ENCODE measurements at places on chromosomes 4 and X.

DNA sequence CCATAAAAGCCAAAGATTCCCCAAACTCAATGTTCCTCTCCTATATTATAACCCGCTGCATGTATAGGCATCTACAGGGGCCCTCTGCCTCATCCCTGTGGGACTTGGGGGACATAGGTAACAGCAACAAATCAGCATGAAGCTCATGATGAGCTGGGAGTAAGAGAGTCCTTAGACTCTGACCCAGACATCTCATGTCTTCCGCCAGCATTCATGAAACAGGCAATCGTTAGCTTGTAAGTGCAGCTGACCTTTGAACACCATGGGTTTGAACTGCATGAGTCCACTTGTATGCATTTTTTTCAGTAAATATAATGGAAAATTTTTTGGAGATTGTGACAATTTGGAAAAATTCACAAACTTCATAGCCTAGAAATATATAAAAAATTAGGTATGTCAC, 10.4 kb upstream of the SCOC start:
- DNase-seq = no peak

- no peak for DNase-seq
Measured at GRCh38 chrX:35023683-35024082, 81.1 kb downstream of the FAM47B start.

DNA sequence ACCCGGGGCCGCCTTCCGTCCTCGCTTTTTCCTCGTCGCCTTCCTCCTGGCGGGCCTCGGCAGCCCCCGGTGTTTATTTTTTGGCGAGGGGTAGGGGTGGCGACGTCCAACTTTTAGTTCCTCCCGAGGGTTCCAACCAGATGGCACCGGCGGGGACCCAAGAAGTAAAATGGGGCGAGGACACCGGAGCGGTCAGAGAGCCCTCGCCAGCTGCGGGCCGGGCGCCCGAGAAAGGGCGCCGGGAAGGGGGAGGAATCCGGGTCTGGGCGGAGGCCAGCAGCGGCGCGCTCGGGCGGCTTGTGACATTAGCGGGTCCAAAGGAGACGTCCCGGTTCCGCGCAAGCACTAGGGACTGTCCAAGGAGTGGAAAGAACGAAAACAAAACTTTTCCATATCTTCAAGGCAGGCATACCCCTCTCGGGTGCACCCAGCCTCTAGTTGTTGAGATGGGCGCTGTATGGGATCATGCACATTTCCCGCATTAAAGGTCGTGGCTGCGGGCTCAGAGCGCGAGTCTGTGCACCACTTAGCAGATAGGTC, 691 bp upstream of the USP46 start:
- DNase-seq = peak; percentile 28

GRCh38 chrX:135974279-135974856, 580 bp upstream of the MMGT1 start:
- DNase-seq = peak; percentile 64

DNA sequence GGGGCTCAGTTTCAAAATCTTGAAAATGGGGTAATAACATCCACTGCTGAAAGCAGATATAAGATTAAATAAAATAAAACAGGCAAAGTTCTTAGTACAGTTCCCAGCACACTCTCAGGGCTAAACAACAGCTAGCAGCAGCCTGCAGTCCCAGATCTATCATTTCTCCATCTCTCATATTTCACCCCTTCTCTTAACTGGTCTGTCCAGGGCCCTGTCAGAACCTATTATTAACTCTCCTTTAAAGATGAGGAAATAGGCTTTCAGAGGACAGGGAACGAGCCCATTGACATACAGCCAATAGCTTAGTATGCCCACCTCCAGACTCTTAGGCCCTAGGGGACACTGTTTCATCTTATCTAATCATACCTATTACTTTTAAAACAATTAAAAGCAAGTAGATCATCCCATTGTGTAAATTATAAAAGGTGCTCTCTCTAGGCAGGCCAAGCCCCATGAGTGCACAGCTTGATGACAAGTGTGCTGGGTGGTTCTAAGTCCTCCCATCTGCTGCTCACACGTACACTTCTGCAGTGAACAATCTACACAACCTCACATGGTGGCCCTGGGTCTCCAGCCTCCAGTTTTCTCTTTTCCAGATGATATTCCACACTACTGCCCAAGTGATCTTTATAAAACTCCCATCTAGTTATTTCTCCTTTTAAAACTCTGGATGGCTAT, 119.0 kb downstream of the APBB2 start:
- no peak for DNase-seq

DNA sequence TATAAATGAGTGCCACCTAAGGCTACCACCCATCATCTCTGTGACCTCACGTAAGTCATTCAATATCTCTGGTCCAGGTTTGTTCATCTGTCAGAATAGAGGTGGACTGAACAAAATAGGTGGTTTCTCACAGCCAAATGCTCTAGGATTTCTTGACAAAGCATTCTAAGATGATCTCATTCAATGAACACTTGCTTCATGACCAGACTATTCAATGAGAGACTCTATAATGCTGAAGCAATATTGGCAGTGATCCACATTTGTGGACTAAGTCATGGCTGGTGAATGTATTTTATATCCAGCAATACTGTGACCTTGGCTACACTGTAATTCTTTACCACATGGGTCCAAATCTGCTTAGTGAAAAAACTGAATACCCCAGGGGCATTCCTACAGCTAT, 37.9 kb downstream of the LDB2 start:
- peak; percentile 93 for DNase-seq

GRCh38 chr4:81432825-81433224, 38.9 kb downstream of the RASGEF1B start:
- no peak for DNase-seq

DNA sequence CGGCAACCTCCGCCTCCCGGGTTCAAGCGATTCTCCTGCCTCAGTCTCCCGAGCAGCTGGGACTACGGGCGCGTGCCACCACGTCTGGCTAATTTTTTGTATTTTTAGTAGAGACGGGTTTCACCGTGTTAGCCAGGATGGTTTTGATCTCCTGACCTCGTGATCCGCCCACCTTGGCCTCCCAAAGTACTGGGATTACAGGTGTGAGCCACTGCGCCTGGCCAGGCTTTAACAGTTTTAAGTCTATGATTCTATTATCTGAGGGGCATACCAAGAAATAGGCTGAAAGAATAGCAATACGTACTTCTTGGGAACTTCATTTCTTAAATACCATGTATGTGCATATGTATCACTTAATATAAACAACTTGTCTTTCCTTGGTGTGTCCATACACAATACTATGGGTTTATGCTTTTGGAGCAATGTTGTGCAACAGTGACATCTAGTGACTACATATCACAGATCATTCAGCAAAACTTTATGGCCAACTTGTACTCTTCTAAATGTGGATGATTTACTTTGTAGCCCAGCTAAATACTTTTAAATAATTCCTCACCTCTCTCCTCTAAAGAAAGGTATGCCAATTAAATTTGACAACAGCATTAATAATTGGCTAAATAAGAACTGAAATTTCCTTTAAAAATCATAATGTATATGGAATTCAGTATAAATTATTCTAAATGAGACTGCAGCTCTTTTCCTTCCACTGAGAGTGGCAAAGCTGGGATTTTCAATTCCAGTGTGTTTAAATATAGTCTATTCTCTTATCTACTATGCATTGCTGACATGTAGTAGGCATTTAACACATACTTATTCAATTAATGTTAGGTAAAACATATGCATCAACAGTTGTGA, 10.4 kb downstream of the SLC9B1 start:
- DNase-seq = peak; percentile 57

DNA sequence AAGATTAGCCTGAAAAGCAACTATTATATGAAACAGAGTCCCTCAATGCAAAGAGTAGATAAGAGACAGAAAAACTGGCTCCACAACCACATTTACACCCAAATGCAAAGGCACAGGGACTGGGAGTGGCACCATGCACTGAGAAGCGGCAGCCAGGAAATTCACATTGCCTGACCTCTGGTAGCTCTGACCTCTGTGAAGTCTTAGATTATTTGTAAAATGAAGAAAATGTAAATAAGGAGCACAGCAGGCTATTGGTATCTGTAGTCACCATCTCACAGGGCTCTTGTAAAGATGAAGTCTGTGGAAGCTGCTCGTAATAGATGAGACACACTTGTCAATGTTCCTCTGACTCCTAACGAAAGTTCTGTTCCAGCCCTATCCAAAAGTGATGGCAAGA, 69.7 kb downstream of the FAT1 start:
- DNase-seq = no peak

DNA sequence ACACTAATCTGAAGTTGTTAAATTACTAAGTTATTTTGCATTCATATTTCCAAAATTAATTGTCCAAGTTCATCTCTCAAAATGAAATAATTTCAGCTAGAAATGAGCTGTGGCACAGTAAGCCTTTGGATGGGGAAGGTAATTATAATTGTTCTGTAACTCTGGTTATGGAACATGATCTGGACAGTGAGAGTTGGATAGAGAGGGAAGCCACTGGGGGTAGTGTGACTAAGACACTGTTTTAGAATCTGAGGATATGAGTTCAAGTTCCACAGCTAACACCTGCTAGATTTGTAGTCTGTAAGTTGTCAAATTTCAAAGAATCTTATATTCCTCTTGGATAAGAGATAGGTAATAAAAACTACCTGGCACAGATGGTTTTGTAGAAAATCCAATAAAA, 49.5 kb downstream of the DMD start:
- no peak for DNase-seq

DNA sequence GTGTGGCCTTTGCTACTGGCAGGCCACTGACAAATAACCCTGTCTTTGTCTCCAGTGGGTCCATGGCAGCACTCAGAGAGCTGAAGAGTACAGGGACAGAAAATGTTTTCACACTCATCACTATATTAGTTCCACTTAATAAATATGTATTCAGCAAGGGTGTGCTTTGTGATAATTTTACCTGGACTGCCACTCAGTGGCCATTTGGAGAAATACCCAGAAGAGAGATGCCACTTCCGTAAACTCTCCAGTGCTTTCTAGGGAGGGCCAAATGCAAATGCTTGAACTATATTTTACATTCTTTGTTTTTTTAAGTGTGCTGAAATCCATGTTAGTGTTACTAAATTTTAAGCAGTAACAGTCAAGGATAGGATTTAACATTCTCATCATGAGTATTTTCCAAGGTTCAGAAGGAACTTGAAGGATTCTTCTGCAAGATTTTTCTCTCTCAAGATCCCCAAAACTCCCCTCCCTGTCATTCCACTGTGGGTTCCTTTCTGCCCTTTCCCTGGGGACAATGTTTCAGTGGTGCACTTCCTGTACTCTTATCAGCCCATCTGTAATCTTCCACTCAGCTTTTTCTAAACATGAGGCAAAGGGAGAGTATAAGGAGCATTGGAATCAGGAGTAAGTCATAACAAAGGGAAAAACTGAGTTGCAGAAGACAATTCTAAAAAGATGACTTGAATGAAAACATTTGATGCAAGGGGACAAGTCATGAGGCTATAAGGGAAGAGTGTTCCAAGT, 46.0 kb downstream of the TFDP3 start:
- no peak for DNase-seq

GRCh38 chrX:129759576-129760061, 20.1 kb upstream of the SASH3 start:
- peak; percentile 68 for DNase-seq

DNA sequence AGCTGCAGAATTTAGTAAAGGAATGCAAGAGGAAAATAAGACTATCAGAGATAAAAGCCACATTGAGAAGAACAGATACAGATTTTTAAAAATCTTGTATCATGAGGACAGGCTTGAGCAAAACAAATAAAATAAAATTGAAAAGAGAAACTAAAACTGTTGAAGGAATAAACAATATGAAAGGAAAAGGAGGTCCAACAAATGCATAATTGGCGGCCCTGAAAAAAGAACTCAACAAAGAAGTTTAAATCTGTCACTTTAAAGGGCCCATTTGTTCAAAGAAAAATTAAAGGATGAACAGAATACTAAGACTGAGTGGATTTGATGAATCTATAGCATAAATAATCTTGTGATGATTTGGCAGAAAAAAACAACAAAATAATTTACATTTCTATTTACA, 36.5 kb downstream of the TMPRSS11B start:
- DNase-seq = no peak

- DNase-seq = peak; percentile 72
Measured at GRCh38 chr4:185265942-185266341, 56.5 kb downstream of the SNX25 start.

GRCh38 chr4:71348586-71348985, 9.8 kb downstream of the SLC4A4 start:
- DNase-seq = no peak

GRCh38 chrX:118164138-118164537, 47.5 kb upstream of the KLHL13 start:
- DNase-seq = no peak

DNA sequence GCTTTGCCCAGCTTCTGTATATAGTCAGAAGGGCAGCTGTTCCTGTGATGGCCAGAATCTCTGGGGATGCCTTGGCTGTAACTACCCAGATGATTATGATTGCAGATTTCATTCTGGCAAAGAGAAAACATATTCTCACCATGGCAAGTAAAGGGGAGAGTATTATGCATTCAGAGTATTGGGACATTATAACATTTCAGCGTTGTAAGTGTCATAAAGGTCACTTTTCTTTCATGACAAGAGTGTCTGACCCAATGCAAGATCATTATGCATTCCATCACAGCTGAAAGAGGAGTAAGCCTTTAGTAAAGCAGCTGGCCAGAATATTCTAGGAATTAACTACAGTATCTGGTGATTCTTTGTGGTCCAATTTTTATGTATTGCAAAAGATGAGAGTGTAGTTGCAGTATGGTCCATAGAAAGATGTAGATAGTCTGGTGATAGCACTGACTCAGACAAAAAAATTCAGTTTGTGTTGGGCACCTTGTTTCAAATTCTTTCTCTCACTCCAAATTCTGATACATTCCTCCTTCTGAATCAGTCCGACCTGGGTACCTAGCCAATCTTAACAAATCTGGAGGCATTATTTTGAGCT, 2366.3 kb downstream of the PCDH7 start:
- DNase-seq = no peak

GRCh38 chrX:110536816-110537215, 178.2 kb downstream of the RTL9 start:
- DNase-seq = no peak

GRCh38 chr4:78938474-78938867, 767 bp downstream of the PAQR3 start:
- no peak for DNase-seq

DNA sequence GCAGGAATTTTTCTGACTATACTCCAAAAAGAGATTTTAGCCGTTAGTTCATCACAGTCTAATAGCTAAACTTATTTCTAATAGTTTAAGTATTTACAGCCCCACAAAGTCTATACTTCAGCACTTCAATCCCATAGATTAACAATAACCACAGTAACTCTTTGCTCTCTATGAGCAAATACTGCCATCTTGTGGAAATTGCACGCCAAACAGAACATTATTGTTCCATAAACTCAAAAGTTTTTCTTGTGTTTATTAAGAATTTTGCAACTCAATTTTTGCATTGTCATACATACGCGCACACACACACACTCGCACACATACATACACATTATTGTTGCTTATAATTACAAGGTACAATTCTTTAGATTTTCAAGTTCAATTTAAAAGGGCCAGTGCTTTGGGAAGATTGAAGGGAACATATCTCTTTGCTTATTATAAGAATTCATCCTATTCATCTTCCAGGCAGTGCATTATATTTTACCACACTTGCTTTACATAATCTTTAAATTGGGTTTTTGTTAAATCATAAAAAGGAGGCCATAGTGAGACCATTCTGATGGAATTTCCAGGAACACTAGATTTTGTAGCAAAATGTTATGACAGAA, 63.8 kb upstream of the ATOH1 start:
- peak; percentile 14 for DNase-seq

GRCh38 chr4:40373636-40374035, 38.5 kb downstream of the CHRNA9 start:
- DNase-seq = no peak

All from EL (cell line).